ENCODE measurements at places on chromosomes 2 and 18. TPM values are rescaled to one million over a fixed set of nuclear protein-coding genes. Genes with fewer than 3 reads are reported as not detected.

GRCh38 chr2:64853894-64854293, 135.3 kb upstream of the SLC1A4 start:
- H3K27ac ChIP-seq: no peak overlapping the region
- no peak for DNase-seq
- no peak overlapping the region for H3K4me3 ChIP-seq
- H3K27me3 ChIP-seq: no peaks in the 10 kb centered on the region
- H3K36me3 ChIP-seq: no peaks in the 10 kb centered on the region
- H3K4me1 ChIP-seq: peaks cover 33% of the 10 kb centered on the region

DNA sequence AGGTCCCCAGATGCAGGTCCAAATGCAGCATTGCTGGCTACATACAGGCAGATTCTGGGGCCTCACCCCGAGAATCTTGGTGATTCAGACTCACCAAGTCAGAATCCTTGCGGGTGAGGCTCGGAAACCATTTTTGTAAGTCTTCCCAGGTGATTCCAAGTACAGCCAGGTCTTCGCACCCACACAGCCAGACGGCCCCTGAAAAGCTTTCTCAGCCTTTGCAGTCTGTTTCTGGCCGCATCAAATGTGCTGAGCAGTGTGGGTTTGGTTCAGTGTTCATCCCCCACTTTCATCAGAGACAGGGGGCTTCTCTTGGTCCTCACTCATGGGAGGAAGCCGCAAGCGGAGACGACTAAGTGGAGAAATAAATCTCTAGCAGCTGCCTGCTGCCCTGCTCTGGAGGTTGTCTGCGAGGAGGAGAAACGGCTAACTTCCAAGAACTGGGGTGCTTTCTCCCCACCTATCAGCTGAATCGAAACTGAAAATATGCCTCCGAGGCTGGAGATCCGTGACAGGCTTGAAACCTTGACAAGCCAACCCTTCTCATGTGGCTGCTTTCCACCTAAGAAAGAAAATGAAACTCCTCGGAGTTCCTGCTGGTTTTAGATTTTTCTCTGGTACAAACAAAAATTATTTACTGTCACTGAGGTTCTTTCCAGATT, 8.9 kb upstream of the TMEM185B start:
- no peak for DNase-seq
- H3K4me1 ChIP-seq: peaks cover 18% of the 10 kb centered on the region
- H3K27me3 ChIP-seq: no peaks in the 10 kb centered on the region

GRCh38 chr18:39786477-39786876, 2168.6 kb upstream of the PIK3C3 start:
- no peak overlapping the region for H3K4me3 ChIP-seq
- H3K27me3 ChIP-seq: no peaks in the 10 kb centered on the region
- no peak for DNase-seq
- no peaks in the 10 kb centered on the region for H3K36me3 ChIP-seq
- H3K27ac ChIP-seq: no peak overlapping the region

- no peak overlapping the region for H3K4me3 ChIP-seq
- no peak for DNase-seq
- no peak overlapping the region for H3K27ac ChIP-seq
- peaks cover 50% of the 10 kb centered on the region for H3K4me1 ChIP-seq
- no peaks in the 10 kb centered on the region for H3K27me3 ChIP-seq
- H3K36me3 ChIP-seq: no peaks in the 10 kb centered on the region
Observed at GRCh38 chr2:102059151-102059550, 67.4 kb downstream of the IL1R2 start.

- H3K27me3 ChIP-seq: no peaks in the 10 kb centered on the region
- no peaks in the 10 kb centered on the region for H3K36me3 ChIP-seq
- H3K4me3 ChIP-seq: no peak overlapping the region
Observed at GRCh38 chr2:113278073-113278741, 514 bp downstream of the PAX8 start.

GRCh38 chr2:27955384-27956161, 65.0 kb downstream of the BABAM2 start:
- no peak for DNase-seq
- H3K27me3 ChIP-seq: no peaks in the 10 kb centered on the region
- no peak overlapping the region for H3K4me3 ChIP-seq

GRCh38 chr2:48122166-48122565, 215.9 kb upstream of the FBXO11 start:
- no peak overlapping the region for H3K4me3 ChIP-seq
- no peaks in the 10 kb centered on the region for H3K4me1 ChIP-seq
- H3K27ac ChIP-seq: no peak overlapping the region
- H3K27me3 ChIP-seq: no peaks in the 10 kb centered on the region
- no peak for DNase-seq

GRCh38 chr2:156333274-156333950, 891 bp upstream of the NR4A2 start:
- peaks cover 2% of the 10 kb centered on the region for H3K27me3 ChIP-seq
- H3K4me1 ChIP-seq: peaks cover 17% of the 10 kb centered on the region
- no peak for DNase-seq

DNA sequence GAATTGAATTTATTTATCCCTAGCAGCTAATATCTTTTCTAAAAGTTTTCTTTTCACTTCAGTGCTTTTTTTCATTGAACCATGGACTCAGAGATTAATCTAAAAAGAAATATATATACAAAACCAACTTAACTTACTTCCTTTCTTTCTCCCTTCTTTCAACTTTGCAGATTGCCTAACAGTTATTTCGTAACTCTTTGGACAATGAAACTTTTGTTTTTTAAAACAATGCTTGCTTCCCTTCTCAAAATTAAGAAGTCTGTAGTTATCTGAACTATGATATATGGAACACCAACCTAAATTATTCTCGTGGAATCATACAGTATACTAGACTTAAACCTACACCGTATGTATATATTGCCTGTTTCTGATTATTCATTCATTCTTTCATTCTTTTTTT, 62.9 kb downstream of the MIB1 start:
- H3K27ac ChIP-seq: no peak overlapping the region
- H3K4me3 ChIP-seq: no peak overlapping the region
- no peak for DNase-seq

- no peak overlapping the region for H3K4me3 ChIP-seq
- H3K36me3 ChIP-seq: no peaks in the 10 kb centered on the region
- DNase-seq: no peak
Observed at GRCh38 chr2:42127425-42128424, 41.4 kb upstream of the EML4 start.

GRCh38 chr2:67952066-67952465, 110.7 kb downstream of the C1D start:
- no peaks in the 10 kb centered on the region for H3K27me3 ChIP-seq
- H3K36me3 ChIP-seq: no peaks in the 10 kb centered on the region
- no peak for DNase-seq
- no peak overlapping the region for H3K27ac ChIP-seq
- no peaks in the 10 kb centered on the region for H3K4me1 ChIP-seq
- no peak overlapping the region for H3K4me3 ChIP-seq

DNA sequence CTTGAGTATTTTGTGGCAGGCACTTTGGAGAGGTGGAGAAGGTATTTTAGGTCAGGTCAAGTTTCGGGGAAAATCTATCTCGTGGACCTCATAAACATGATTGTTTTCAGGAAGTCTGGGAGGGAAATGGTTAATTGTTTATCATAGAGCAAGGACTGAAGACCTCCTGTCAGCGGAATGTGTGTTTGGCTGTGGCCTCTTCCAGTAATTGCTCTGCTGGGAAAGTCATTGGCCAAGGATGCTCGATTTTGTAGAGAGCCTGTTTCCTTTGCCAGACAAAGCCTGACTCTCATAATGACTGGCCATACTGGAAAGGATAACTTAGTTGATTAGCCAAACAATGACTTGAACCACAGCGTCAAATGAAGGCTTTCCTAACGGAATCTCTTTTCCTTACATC, 30.0 kb downstream of the IL1R2 start:
- H3K36me3 ChIP-seq: peaks cover 3% of the 10 kb centered on the region
- no peaks in the 10 kb centered on the region for H3K27me3 ChIP-seq
- DNase-seq: no peak
- H3K4me1 ChIP-seq: peaks cover 32% of the 10 kb centered on the region
- H3K4me3 ChIP-seq: no peak overlapping the region
- peak overlapping the region; percentile 46 for H3K27ac ChIP-seq

GPR55 gene
- 0.79 TPM for total RNA-seq

SRD5A2 gene
- 0.64 TPM for total RNA-seq

PTPRM gene
- 195 TPM for total RNA-seq

COBLL1 gene
- 64.3 TPM for total RNA-seq

MOCOS gene
- 1.9 TPM for total RNA-seq

ARL4C gene
- total RNA-seq: 23.1 TPM

ACMSD gene
- not detected for total RNA-seq

TMEM198 gene
- total RNA-seq: 1.9 TPM

BBS5 gene
- total RNA-seq: 6.3 TPM

Measured in upper lobe of left lung (tissue), 6 donors.